ENCODE measurements at places on chromosomes 13 and 19. TPM values are rescaled to one million over a fixed set of nuclear protein-coding genes. Genes with fewer than 3 reads are reported as not detected.

GRCh38 chr13:44415815-44416214 lies 42.2 kb downstream of the SERP2 start:
- H3K4me1 ChIP-seq: no peaks in the 10 kb centered on the region
- H3K36me3 ChIP-seq: no peaks in the 10 kb centered on the region
- no peaks in the 10 kb centered on the region for H3K27me3 ChIP-seq

- H3K27me3 ChIP-seq: no peaks in the 10 kb centered on the region
- no peaks in the 10 kb centered on the region for H3K4me1 ChIP-seq
- no peaks in the 10 kb centered on the region for H3K36me3 ChIP-seq
Observed at GRCh38 chr13:21328201-21328600, 130.9 kb downstream of the ZDHHC20 start.

DNA sequence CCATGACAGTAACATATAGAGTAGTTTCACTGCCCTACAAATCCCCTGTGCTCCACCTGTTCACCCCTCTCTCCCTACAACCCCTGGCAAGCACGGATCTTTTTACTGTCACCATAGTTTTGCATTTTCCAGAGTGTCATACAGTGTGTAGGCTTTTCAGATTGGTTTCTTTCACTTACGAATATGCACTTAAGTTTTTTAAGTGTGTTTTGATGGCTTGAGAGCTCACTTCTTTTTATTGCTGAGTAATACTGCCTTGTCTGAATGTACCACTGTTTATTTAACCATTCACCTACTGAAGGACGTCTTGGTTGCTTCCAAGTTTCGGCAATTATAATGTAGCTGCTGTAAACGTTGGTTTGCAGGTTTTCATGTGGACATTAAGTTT lies 175.1 kb downstream of the ITGBL1 start:
- DNase-seq: no peak
- H3K27ac ChIP-seq: no peak overlapping the region
- H3K27me3 ChIP-seq: no peaks in the 10 kb centered on the region
- no peaks in the 10 kb centered on the region for H3K4me1 ChIP-seq
- H3K36me3 ChIP-seq: no peaks in the 10 kb centered on the region
- H3K4me3 ChIP-seq: peak overlapping the region; percentile 24

- H3K27me3 ChIP-seq: no peaks in the 10 kb centered on the region
- DNase-seq: no peak
- no peaks in the 10 kb centered on the region for H3K36me3 ChIP-seq
- H3K4me1 ChIP-seq: no peaks in the 10 kb centered on the region
- H3K27ac ChIP-seq: peak overlapping the region; percentile 99
Observed at GRCh38 chr13:44576351-44577235, 463 bp upstream of the TSC22D1 start.

DNA sequence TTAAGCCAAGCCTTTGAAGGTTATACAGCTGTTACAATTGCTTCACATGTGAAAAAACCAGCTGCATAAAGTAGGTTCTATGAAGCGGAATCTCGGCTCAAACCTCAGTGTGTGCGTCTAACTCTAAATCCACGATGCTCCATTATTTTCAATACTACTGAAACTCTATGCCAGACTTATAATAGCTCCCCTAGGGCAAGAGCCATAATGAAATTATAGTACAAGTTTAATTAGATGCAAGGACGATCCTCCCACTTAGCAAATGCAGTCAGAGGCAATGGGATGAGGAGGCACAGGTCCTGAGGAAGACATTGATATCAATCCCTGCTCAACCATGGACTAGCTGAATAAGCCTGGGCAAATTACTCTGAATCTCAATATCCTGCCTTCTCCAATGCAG lies 31.1 kb downstream of the SLC7A1 start:
- no peak overlapping the region for H3K27ac ChIP-seq
- H3K27me3 ChIP-seq: no peaks in the 10 kb centered on the region
- DNase-seq: no peak
- no peaks in the 10 kb centered on the region for H3K36me3 ChIP-seq
- no peak overlapping the region for H3K4me3 ChIP-seq
- H3K4me1 ChIP-seq: no peaks in the 10 kb centered on the region

DNA sequence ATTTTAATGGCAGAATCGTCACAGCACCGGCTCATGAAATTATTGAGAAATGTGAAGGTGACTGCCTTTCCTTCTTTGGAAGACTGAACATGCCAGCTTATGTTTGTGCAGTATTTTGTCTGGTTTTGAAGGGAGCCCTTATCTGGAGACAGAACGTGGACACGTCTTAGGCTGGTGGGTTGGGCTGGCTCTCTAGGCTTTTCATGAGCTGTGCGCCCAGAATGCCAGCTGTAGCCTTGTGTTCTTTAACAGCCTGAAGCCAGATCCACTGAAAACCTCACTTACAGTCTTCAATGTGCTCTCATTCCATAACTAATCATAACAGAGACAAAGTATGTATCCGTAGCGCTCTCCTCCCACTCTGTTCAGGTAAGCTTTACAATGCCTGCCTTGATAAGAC lies 184.4 kb upstream of the HTR2A start:
- H3K27me3 ChIP-seq: no peaks in the 10 kb centered on the region
- no peak overlapping the region for H3K27ac ChIP-seq
- no peaks in the 10 kb centered on the region for H3K4me1 ChIP-seq

- H3K4me3 ChIP-seq: no peak overlapping the region
- H3K27me3 ChIP-seq: no peaks in the 10 kb centered on the region
- no peak overlapping the region for H3K27ac ChIP-seq
- H3K4me1 ChIP-seq: no peaks in the 10 kb centered on the region
- no peaks in the 10 kb centered on the region for H3K36me3 ChIP-seq
- no peak for DNase-seq
Observed at GRCh38 chr13:97600458-97601075, 166.6 kb downstream of the RAP2A start.

GRCh38 chr13:45048890-45049407 lies 59.6 kb downstream of the GPALPP1 start:
- no peak for DNase-seq
- H3K4me1 ChIP-seq: no peaks in the 10 kb centered on the region
- no peak overlapping the region for H3K4me3 ChIP-seq
- H3K36me3 ChIP-seq: no peaks in the 10 kb centered on the region
- no peaks in the 10 kb centered on the region for H3K27me3 ChIP-seq

GRCh38 chr19:51194527-51195315 lies 30.2 kb upstream of the CD33 start:
- H3K4me3 ChIP-seq: no peak overlapping the region
- H3K27ac ChIP-seq: no peak overlapping the region
- H3K36me3 ChIP-seq: no peaks in the 10 kb centered on the region
- H3K4me1 ChIP-seq: no peaks in the 10 kb centered on the region
- DNase-seq: no peak
- peaks cover 41% of the 10 kb centered on the region for H3K27me3 ChIP-seq

DNA sequence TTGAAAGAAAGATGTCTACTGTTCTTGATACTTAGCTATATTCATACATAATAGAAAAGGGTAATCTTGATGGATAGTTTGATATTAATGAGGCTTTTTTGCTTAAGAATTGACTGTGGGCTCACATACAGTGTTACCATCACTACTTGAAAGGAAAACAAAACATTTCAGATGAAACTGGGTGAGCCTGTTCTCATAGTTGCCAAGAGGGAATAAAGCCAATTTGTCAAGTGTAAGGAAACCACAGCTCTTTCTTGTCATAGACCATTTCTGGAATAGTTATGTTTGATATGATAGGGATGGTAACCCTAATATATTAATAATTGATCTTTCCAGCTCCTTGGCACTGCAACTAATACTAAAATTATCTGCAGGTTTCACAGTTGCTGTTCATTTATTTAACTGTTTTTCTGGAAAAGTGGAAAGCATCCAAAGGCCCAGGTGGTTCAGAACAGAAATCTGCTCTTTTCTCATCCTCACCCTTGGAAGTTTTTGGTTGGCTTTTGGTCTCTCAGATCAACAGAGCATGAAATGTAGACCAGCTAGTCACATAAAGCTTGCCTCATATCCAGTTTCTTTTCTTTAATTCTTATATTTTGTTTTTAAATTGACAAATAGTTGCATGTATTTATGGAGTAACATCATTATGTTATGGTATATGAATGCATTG lies 43.2 kb downstream of the ARHGEF7 start:
- no peak for DNase-seq
- H3K4me3 ChIP-seq: no peak overlapping the region
- H3K27me3 ChIP-seq: no peaks in the 10 kb centered on the region
- no peaks in the 10 kb centered on the region for H3K36me3 ChIP-seq
- no peaks in the 10 kb centered on the region for H3K4me1 ChIP-seq
- peak overlapping the region; percentile 45 for H3K27ac ChIP-seq

- H3K4me3 ChIP-seq: no peak overlapping the region
- H3K4me1 ChIP-seq: no peaks in the 10 kb centered on the region
- no peaks in the 10 kb centered on the region for H3K27me3 ChIP-seq
- no peak overlapping the region for H3K27ac ChIP-seq
Observed at GRCh38 chr19:31995546-31995945, 349.9 kb upstream of the ZNF507 start.

- H3K4me3 ChIP-seq: no peak overlapping the region
- peaks cover 27% of the 10 kb centered on the region for H3K36me3 ChIP-seq
- peaks cover under 1% of the 10 kb centered on the region for H3K4me1 ChIP-seq
- no peak for DNase-seq
Observed at GRCh38 chr19:6417713-6418561, 6.7 kb downstream of the KHSRP start.

GRCh38 chr19:43316591-43317319 lies 36.7 kb upstream of the CD177 start:
- no peaks in the 10 kb centered on the region for H3K36me3 ChIP-seq
- DNase-seq: no peak
- H3K27ac ChIP-seq: no peak overlapping the region
- H3K27me3 ChIP-seq: no peaks in the 10 kb centered on the region
- H3K4me3 ChIP-seq: no peak overlapping the region

GRCh38 chr13:43787518-43787891 lies 733 bp upstream of the ENOX1 start:
- no peaks in the 10 kb centered on the region for H3K36me3 ChIP-seq
- H3K4me3 ChIP-seq: peak overlapping the region; percentile 73
- no peak for DNase-seq
- no peak overlapping the region for H3K27ac ChIP-seq
- H3K27me3 ChIP-seq: no peaks in the 10 kb centered on the region

DNA sequence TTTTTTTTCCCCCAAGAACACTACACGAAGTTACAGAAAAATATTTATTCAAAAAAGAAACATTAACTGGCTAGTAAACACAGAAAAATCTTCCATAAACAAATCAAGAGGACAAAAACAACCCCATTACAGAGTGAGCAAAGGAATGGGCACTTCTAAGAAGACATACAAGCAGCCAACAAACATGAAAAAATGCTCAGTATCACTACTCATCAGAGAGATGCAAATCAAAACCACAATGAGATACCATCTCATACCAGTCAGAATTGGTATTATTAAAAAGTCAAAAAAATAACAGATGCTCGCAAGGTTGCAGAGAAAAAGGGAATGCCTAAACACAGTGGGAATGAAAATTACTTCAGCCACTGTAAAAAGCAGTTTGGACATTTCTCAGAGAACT lies 131.7 kb downstream of the UGGT2 start:
- no peaks in the 10 kb centered on the region for H3K4me1 ChIP-seq
- H3K27ac ChIP-seq: no peak overlapping the region
- no peak overlapping the region for H3K4me3 ChIP-seq
- DNase-seq: no peak
- no peaks in the 10 kb centered on the region for H3K27me3 ChIP-seq

Gene PLIN4
- total RNA-seq: 629 TPM

Gene KIR3DL1
- 0.59 TPM for total RNA-seq

Gene OVOL3
- not detected for total RNA-seq

Gene RGCC
- 91.8 TPM for total RNA-seq

Gene TMEM272
- under 0.01 TPM for total RNA-seq
